ENCODE measurements at places on chromosomes 1 and 21. TPM values are rescaled to one million over a fixed set of nuclear protein-coding genes. Genes with fewer than 3 reads are reported as not detected.

GRCh38 chr1:40977716-40978115 lies 1.8 kb upstream of the CTPS1 start:
- DNase-seq = no peak

DNA sequence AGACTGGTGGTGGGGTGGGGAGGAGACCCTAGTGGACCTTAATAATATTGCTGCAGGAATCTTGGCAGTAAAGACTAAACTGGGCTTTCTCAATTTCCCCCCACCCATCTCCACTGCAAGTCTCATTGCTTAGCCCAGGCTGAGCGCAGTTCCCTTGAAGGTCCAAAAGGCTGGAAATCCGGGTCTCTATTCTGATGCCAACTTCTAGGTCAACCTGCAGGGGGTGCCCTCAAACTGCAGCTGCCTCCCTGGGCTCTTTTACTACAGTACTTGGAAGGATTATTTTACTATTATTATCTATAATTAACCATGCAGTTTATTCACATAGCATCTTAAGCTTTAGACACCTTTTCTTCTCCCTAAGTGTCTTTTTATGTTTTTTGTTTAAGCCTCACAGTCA lies 85.4 kb upstream of the WARS2 start:
- no peak for DNase-seq

GRCh38 chr1:101293461-101294051 lies 56.7 kb downstream of the S1PR1 start:
- no peak for DNase-seq

DNA sequence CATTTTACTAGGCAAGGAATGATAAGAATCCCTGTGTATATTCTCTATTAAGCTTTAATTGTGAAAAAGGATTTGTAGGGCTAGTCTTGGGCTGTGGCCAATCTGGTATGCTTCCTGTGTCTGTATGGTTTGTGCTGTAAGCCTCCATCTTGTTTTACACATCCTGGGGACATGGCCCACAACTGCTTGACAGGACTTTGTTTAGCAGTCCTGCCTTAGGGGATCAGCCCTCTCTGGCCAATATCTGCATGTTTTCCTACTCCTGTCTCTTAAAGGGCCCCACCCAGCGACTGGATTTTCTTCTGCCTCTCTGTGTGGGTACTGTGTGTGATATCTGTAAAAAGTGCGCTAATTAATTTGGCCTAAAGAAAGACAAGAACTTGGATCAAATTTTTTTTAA lies 813.2 kb downstream of the PLA2G4A start:
- DNase-seq = no peak

DNA sequence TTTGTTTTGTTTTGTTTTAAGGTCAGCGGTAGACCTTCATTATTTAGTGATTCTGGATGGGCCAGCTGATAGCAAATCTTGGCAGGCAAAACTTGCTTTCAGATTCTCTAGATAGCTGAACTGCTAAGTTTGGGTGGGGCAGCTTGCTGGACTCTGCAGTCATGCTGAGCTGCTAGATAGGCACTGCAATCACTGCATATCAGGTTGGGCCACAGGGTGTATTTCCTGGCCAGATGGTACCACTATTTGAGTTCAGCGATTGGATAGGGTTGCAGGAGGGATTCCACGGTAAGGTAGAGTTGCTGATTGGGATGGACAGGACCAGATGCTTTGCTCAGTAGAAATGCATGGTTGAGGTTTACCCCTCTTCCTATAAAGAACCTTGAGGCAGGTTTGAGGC lies 579.3 kb upstream of the ADGRL4 start:
- DNase-seq = no peak

The SAMSN1 gene
- 8.8 TPM for total RNA-seq

The TAL1 gene
- 6.0 TPM for total RNA-seq
